ENCODE measurements at places on chromosomes 7 and 10.

- DNase-seq, result no peak
These were observed 897.2 kb downstream of the CNTNAP2 start for GRCh38 chr7:147013825-147014224.

DNA sequence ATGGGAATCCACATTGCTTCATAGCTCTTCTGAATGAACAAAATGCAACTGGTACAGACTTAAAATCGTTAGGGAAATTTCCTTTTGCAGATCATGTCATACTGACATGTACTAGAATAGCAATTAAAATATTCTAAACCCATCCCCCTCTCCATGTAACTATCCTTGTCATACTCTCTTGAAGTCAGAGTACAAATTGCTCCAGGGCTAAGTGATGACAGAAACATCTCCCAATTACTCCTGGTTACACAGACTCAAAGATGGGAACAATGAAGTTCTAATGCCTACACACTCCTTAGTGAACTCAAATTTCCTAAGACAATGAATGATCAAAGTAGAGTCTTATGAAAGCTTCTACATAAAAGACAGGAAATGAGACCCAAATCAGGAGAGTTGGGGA, 87.2 kb downstream of the PDE1C start:
- DNase-seq, result no peak

DNA sequence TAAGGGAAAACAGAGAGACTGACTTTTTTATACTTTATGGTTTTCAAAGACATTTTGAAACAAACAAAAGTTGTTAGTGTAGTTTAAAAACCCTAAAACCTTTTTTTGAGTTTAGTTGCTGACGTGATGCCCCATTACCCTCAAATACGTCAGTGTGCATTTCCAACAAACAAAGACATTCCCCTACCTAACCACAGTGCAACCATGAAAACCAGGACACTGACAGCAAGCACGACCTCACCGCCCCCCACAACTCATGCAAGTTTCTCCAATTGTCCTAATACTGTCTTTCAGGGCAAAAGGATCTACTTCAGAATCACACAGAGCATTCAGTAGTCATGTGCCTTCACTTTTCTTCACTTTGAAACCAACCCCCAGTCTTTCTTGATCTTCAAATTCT, 75.0 kb downstream of the WNT2 start:
- no peak for DNase-seq

DNA sequence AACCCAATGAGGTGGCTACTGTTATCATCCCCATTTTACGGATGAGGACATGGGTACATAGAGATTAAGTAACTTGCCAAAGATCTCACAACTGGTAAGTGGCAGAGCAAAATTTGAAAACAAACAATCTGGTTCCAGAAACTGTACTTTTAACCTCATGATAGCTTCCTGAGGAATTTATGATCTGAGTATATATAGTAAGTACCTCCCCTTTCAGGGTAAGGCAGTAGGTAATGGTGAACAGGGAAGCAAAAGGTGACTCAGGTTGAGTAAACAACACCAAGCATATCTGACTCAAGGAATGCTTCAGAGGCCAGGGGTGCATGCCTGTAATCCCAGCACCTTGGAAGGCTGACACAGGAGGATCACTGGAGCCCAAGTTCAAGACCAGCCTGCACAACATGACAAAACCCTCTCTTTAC, 21.1 kb downstream of the KLLN start:
- no peak for DNase-seq

DNA sequence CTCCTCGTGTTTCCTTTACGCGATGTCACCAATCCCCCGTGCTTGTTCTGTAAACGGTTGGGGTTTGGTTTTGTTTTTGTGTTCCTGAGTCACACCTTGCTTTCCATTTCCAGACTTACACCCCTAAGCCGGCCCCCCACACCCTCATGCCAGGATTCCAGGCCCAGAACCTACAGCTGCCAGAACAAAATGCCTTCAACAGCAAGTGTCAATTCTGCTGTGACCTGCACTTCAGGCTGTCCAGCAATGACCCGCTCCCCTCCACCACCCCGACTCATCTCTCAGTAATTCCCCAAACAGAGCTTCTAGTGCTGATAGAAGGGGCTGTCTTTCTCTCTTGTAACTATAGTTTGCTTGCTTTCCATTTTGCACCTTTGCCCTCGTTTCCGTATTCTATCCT, 722.1 kb upstream of the CELF2 start:
- DNase-seq, result no peak

- no peak for DNase-seq
These were observed 165.9 kb upstream of the PPP1R3A start for GRCh38 chr7:114084472-114085312.

- DNase-seq, result no peak
These were observed 1084.2 kb downstream of the KCNMA1 start for GRCh38 chr10:76553263-76554032.

- no peak for DNase-seq
These were observed 3.8 kb downstream of the CDK6 start for GRCh38 chr7:92832534-92833023.

GRCh38 chr10:132522521-132523411, 14.8 kb upstream of the INPP5A start:
- DNase-seq, result no peak

GRCh38 chr10:125102821-125103220, 57.5 kb downstream of the CTBP2 start:
- DNase-seq, result no peak

DNA sequence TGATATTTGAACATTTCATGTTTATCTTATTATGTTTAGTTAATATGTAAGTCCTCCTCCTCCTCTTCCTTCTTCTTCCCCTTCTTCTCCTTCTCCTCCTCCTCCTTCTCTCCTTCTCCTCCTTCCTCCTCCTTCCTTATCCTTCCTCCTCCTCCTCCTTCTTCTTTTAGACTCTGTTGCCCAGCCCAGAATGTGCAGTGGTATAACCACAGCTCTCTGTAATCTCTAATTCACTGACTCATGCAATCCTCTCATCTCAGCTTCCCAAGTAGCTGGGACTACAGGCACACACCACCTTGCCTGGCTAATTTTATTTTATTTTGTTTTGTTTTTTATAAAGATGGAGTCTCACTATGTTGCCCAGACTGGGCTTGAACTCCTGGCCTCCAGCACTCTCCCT, 83.4 kb upstream of the ODAD2 start:
- no peak for DNase-seq

DNA sequence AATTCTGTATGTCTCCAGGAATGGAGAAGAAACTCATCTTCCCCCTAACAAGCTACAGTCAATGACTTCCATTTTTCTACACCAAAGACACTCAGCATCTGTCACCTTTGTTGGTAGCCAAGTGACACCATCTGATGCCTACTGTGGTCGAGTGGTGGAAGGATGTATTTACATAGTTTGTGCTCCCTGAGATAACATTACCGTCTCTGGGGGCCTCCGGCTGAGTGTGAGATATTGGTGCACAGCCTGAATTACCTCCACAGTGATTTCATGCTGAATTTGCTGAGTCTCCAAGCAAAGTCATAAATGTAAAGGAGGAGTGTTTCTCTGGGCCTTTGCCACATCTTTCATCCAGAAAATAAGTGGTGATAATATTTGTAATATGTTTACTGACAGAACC, 114.0 kb downstream of the GRID1 start:
- DNase-seq, result no peak

GRCh38 chr7:22700559-22701002, 26.4 kb upstream of the IL6 start:
- no peak for DNase-seq

GRCh38 chr10:14653271-14654161, 121.2 kb downstream of the FAM107B start:
- no peak for DNase-seq

GRCh38 chr7:80869821-80870751, 48.8 kb downstream of the SEMA3C start:
- DNase-seq, result no peak

DNA sequence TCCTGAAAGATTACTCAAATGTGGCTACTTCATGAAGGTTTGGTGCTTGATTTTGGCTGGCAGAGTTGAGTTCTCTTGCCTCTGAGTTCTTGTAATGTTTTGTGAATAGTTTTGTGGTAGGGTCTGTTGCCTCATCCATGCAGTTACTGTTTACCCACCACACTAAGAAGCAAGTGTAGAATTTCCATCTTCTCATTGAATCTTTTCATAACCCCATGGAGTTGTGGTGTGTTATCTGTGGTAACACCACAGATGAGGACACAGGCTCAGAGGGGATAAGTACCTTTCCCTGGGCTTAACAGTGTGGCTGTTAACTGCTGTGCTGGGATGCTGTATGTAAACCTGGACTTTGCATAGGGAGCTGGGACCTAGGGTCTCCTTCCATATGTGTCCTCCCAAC, 186.3 kb downstream of the CAMK1D start:
- no peak for DNase-seq

DNA sequence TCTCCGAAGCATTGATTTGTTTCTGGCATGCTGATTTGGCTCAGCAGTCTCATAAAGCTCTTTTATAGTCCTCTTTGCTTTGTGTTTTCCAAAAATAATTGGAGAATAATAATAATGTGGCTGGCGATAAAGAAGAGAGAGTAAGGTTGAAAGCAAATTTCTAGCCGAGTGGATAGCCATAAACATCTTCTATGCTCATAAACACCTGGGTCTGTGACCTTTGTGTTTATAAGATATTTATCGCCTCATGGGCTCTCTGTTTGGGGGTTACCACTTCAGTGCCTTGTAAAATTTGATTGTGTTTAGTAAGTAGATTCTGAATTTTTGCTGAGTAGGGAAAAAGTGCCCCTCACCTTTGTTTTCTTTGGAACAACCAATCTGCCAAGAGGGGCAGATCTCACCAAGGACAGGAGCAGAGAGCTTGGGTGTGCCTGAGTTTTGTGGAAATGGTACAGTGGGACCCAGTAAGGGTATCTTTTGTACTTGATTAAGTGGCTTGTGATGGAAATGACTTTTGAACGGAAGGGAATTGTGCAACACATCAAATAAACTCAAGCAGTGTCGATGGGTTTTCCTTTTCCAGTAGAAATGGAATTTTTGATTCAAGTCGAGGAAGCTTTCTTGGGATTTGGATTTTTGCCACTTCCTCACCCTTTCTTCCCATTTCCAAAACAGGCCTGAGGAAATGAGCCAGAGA, 220.5 kb downstream of the AUTS2 start:
- DNase-seq, result no peak

DNA sequence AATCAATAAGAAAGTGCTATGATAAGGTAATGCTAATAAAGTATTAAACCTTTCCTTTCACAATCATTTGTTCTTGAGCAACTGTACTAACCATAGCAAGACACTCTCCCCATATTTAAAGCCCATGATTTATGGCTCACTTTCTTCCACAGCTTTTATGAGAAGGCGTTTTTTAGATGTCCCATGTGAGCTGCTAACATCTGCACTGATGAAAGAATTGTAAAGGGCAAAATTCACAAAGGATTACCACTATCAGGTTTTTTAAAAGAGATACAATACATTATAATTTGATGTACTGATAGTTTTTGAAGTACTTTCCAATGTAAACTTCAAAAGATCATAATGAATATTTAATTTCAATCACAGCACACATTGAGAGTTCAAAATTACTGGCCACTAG, 75.7 kb downstream of the RNLS start:
- no peak for DNase-seq

All from bone marrow (tissue), 2 donors.